ENCODE measurements at places on chromosomes 11 and 22. TPM values are rescaled to one million over a fixed set of nuclear protein-coding genes. Genes with fewer than 3 reads are reported as not detected.

DNA sequence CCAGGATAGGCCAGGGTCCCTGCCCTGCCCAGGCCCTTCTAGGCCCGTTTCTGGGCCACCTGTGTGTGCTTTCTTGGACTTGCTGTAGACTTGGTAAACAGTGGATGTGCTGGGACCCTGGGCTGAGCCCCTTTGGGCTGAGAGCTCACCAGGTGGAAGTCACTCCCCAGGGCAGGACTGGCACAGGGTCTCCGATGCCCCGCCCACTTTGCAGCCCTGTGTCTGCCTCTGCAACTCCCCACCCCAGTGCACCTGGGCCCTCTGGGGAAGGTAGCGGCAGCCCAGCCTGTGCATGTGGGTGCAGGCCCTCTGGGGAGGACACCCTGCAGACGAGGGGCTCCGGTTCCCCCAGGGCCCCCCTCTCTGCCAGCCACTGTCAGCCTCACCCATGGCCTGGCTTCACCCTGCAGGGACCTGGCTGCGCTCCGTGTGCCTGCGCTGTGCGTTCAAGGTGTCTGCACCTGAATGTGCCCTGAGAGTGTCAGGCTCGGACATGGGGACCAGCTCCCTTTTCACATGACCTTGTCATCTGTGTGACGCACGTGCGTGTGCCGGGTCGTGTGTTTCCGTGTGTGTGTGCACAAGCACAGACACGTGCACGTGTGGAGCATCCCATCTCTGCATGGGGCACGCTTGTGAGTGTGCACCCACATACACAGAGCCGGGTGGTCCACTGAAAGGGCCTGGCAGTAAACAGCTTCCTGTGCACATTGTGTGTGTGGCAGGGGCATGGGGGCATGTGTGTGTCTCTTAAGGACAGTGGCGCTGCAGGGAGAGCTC is 118.5 kb downstream of the KCNQ1OT1 start:
- no peaks in the 10 kb centered on the region for H3K4me1 ChIP-seq
- H3K27me3 ChIP-seq: peaks cover 10% of the 10 kb centered on the region
- H3K36me3 ChIP-seq: no peaks in the 10 kb centered on the region
- H3K27ac ChIP-seq: no peak overlapping the region
- no peak for DNase-seq

DNA sequence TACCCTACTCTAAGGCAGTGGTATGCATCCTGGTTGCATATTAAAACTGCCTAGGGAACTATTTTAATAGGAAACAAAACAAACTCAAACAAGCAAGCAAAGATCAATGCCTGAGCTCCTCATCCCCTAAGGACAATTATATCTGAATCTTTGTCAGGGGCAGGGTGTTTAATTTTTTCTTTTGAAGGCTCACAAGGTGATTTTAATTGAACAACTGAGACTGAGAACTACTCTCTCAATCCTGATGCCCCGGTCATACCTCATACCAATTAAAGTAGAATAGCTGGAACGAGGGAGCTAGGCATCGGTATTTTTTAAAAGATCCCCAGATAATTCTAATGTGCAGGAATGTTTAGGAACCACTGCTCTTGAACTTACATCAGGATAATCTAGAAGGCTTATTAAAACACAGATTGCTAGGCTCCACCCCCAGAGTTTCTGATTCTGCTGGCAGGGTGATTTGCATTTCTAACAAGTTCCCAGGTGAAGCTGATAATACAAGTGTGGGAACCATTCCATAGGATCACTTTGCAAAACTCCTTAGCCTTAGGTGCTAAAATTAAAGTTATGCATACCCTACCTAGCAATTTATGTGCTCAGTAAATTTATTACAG is 416.5 kb downstream of the GUCY1A2 start:
- no peak overlapping the region for H3K27ac ChIP-seq
- no peak overlapping the region for H3K4me3 ChIP-seq
- no peak for DNase-seq

The YPEL4 gene
- total RNA-seq: not detected

- H3K36me3 ChIP-seq: peaks cover 12% of the 10 kb centered on the region
- no peak overlapping the region for H3K27ac ChIP-seq
- DNase-seq: no peak
- H3K4me3 ChIP-seq: no peak overlapping the region
- H3K4me1 ChIP-seq: peaks cover 4% of the 10 kb centered on the region
Measured at GRCh38 chr11:94186342-94187203, 57.9 kb downstream of the PANX1 start.

DNA sequence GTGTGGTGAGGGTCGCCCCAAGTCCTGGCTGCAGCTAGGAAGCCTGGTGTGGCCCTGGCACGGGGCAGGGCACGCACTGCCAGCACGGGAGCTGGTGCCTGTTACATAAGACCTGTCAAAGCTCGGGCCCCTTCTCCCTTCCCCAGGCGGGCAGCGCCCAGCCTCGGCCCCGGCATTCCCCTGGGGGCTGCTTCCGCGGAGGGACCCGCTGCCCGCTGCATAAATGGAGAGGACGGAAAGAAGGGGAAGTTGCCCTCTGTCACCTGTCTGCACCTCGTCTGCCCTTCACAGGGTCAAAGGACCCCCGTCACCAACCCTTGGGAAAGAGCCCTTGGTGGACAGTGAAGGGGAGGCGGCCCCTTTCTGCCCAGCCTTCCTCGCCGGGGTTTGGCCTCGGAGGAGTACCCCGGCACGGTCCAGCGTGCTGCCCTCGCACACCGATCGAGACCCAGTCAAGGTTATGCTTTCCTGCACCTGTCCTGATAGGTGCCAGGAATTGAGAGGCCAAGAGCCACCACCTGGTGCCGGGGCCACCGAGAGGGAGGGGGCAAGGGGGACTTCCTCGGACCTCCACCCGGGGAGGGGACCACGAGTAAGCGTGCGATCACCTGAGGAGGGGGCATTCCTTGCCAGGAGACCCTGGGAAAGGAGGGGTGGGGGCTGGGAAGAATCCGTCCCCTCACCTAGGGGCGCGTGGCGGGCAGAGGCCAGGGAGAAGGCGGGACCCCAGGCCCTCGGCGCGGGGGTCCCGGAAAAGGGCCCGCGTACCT is 16.8 kb upstream of the MFRP start:
- peaks cover 46% of the 10 kb centered on the region for H3K27me3 ChIP-seq
- no peak for DNase-seq
- peaks cover 30% of the 10 kb centered on the region for H3K4me1 ChIP-seq

The KBTBD4 gene
- 19.5 TPM for total RNA-seq

- no peaks in the 10 kb centered on the region for H3K4me1 ChIP-seq
- DNase-seq: no peak
- H3K27me3 ChIP-seq: no peaks in the 10 kb centered on the region
- no peaks in the 10 kb centered on the region for H3K36me3 ChIP-seq
Measured at GRCh38 chr11:28274216-28274615, 166.0 kb downstream of the METTL15 start.

DNA sequence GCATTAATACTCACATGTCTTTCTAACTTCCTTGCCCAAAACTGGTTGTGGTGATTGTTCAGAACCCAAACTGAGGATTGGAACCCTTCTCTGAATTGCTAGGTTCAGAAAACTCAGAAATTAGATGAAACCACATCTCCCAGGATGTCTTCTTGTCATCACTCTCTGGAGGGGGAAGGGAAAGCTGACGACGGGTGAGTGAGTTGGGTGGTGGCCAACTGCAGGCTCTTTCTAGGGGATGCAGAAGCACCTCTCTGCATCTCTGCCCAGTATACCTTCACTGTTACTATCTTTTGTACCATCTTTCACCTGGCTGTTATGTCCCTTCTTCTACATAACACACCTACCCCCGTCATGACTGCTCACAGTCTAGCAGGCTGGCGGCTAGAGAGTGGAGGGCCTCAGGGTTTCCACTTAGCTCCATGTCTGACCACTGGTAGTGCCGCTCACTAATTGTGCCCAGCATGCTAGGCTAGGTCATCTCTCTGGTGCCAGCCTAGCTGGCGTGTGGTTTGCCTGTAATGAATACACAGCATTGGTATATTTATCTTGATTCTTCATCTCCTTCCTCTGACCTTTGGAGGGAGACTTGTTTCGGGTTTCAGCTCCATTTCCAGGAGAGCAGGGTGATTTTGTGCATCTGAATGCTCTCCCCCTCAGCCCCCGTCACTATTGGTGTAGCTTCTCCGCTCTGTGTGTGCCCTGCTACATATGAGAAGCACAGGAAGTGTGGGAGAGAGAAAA is 7.3 kb downstream of the GRAMD1B start:
- no peak overlapping the region for H3K4me3 ChIP-seq
- no peak overlapping the region for H3K27ac ChIP-seq
- no peak for DNase-seq
- H3K27me3 ChIP-seq: no peaks in the 10 kb centered on the region
- H3K36me3 ChIP-seq: no peaks in the 10 kb centered on the region

The NTM gene
- total RNA-seq: 4.3 TPM

The DNAJB7 gene
- not detected for total RNA-seq

The RBMXL2 gene
- total RNA-seq: not detected

DNA sequence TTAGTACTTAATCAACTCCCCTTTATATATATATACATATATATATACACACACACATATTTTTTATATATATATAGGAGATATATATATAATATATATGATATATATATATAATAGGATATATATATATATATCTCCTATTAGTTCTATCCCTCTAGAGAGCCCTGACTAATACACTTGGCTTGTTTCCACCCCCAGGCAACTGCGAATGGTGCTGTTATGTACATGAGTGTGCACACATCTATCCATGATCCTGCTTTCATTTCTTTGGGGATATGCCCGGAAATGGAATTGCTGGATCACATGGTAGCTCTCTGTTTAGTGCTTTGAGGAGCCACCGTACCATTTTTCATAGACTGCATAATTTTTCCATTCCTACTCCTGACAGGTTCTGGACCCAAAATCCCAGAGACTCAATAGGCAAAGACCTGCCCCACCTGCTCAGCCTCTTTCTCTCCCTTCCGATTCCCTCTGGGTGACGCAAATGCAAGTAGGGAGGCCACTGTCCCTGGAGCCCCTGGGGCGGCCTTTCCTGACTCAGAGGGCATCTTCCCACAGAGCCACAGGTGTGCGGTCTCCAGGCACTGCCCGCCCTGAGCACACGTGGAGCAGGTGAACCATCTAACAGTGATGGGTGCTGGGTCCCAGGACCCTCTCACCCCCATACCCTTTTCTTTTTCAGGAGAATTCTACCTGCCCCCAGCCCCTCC is 12.0 kb downstream of the FGF3 start:
- H3K27me3 ChIP-seq: no peaks in the 10 kb centered on the region
- H3K27ac ChIP-seq: no peak overlapping the region
- DNase-seq: no peak
- H3K4me3 ChIP-seq: no peak overlapping the region
- H3K4me1 ChIP-seq: peaks cover 17% of the 10 kb centered on the region

- DNase-seq: no peak
- no peaks in the 10 kb centered on the region for H3K27me3 ChIP-seq
- no peaks in the 10 kb centered on the region for H3K36me3 ChIP-seq
- no peak overlapping the region for H3K27ac ChIP-seq
- no peak overlapping the region for H3K4me3 ChIP-seq
- H3K4me1 ChIP-seq: peaks cover 27% of the 10 kb centered on the region
Measured at GRCh38 chr11:61764606-61765260, 12.3 kb downstream of the MYRF start.

The PACS1 gene
- 15.2 TPM for total RNA-seq

DNA sequence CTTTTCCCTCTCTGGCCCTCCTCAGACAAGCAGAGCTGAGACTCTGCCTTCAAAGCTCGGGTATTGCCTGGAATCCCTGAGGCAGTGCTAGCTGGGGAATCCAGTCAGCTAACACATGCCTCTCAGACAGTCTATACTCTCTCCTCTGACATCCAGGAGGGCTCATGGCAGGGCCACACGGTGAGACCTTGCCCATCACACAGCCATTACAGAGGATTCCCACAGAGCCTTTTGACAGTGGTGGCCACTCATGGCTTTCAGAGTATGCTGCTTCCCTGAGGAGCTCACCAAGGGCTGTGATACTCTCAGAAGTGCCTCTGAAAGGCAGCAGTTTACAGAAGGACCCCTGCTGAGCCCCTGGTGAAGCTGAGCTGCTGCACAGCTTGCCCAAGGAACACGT is 165.3 kb downstream of the RRAS2 start:
- H3K4me3 ChIP-seq: no peak overlapping the region
- no peaks in the 10 kb centered on the region for H3K36me3 ChIP-seq
- DNase-seq: peak; percentile 22
- H3K27ac ChIP-seq: no peak overlapping the region

GRCh38 chr11:36304351-36304750 is 8.3 kb downstream of the PRR5L start:
- no peaks in the 10 kb centered on the region for H3K36me3 ChIP-seq
- H3K4me1 ChIP-seq: no peaks in the 10 kb centered on the region
- no peak overlapping the region for H3K27ac ChIP-seq
- no peak for DNase-seq

DNA sequence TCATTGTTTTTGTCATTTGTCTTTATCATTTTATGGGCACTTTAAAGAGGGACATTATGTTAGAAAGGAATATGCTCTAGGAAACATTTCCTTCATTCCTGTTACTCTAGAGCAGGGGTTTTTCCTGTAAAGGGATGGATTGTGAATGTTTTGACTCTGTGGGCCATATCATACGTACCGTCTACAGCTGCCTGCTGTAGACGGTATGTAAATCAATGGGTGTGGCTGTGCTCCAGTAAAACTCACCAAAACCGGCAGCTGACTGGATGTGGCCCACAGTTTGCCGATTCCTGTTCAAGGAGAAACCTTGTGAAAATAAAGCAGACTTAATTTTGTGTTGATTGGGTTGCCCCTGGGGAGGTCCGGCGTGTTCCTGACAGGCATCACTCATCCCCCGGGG is 7.3 kb downstream of the IGHMBP2 start:
- DNase-seq: no peak
- no peaks in the 10 kb centered on the region for H3K27me3 ChIP-seq
- H3K27ac ChIP-seq: no peak overlapping the region
- H3K36me3 ChIP-seq: no peaks in the 10 kb centered on the region
